SJSA1 (cell line): ENCODE measurements at places on chromosomes 1 and 21. TPM values are rescaled to one million over a fixed set of nuclear protein-coding genes. Genes with fewer than 3 reads are reported as not detected.

Gene LMO4
- total RNA-seq, result 22.7 and 70.5 TPM in 2 replicates

Gene LRIG2
- total RNA-seq, result 7.2 and 17.8 TPM in 2 replicates

Gene SH3BGR
- 5.2 and 104 TPM in 2 replicates for total RNA-seq

Gene VANGL2
- 2.2 and 2.3 TPM in 2 replicates for total RNA-seq

Gene C1QB
- total RNA-seq, result not detected in 2 replicates

DNA sequence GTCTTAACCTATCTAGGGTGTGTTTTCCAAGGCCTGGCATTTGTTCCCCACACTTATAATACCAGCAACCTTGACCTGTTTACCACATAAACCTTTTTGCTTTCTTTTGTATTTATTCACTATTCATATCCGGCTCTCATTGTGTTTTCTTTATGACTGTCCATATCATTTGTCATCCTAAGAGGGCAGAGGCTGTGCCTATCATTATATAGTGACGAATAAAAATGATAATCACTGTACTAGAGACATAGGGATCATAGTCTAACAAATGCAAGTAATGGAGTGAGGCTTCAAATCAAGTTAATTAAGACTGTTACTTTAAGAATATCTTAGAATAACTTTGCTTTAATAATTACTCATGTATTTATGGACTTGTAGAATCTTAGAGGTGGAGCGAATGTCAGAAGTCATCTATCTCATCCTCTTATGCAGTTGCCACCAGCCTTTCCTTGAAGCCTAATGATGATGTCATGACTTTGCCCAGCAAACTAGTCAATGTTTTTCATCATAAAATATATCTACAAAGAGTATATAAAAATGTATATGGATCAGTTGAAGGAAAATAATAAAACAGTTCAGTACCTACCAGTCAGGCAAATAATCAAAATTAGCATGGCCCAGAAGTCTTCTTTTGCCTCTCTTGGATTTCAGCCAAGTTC, 4.7 kb upstream of the ETV3 start:
- no peak for DNase-seq

DNA sequence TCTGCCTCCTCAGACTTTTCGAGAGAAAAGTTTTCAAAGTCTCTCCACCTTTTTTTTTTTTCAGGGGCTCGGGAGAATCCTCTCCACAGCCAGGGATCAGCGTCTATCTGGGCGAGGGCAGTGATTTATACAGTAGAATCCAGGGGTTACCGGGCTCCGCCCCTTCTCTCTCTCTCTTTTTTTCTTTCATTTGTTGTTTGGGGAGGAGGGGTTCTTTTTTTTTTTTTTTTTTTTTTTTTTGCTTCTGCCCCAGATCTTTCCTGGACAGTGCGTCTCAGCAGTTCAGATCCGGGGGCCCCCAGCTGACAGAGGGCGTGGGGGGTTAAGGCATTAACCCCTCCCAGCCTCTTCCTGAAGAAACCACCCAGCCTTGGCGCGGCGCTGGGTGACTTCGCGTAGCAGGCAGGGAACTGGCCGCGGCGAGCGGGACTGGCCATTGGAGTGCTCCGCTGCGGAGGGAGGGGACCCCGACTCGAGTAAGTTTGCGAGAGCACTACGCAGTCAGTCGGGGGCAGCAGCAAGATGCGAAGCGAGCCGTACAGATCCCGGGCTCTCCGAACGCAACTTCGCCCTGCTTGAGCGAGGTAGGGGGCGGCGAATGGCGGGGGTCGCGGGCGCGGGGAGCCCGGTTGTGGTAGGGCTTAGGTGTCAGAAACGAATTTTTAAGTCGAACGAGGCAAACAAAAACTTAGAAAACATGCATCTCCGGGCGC, at the start of gene S1PR1:
S1PR1 (plus strand) TSS at position 504 of the 713 bp plus-strand sequence. CDS start 1,966 bp downstream, outside the sequence.
- DNase-seq, result peak; percentile 73

DNA sequence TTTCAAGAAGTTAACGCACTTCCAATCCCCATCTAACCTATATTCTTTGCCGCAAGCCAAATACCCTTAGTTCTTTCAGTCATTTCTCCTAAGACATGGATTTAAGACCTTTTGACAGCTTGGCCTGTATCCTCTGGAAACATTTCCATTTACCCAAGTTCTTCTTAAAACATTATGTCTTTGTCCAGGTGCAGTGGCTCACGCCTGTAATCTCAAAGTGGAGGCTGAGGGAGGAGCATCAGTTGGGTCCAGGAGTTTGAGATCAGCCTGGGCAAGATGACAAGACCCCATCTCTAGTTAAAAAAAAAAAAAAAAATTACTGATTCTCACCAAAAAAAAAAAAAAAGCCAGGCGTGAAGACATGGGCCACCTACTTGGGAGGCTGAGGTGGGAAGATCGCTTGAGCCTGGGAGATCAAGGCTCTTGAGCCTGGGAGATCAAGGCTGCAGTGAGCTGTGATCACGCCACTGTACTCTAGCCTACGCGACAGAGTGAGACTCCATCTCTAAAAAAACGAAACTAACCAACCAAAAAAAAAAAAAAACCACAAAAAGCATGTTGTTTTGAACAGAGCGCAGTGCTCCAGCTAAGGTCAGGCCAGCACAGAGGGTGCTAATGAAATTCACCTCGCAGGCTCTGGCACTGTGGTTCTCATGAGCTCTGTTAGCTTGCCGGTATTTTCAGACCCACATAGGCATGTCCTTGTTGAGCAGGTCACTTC, 36.0 kb downstream of the NUAK2 start:
- no peak for DNase-seq

DNA sequence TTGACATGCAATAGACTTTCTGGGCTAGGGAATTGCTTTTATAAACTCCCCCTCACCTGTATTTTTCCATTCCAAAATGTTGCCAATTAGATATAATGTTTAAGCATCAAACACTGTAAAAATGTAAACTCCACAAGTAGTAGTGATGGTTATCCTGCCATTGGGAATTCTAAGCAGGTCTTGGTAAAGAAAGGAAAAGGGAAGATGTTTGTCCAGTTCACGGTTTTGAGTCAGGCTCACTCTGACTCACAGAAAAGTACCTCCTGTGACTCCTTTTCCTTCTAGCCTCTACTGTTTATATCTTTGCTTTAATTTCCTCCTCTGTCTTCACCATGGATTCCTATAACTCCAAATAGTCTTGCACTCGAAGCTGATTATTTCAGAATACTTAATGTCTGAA, 19.0 kb upstream of the PTPN14 start:
- peak; percentile 42 for DNase-seq

DNA sequence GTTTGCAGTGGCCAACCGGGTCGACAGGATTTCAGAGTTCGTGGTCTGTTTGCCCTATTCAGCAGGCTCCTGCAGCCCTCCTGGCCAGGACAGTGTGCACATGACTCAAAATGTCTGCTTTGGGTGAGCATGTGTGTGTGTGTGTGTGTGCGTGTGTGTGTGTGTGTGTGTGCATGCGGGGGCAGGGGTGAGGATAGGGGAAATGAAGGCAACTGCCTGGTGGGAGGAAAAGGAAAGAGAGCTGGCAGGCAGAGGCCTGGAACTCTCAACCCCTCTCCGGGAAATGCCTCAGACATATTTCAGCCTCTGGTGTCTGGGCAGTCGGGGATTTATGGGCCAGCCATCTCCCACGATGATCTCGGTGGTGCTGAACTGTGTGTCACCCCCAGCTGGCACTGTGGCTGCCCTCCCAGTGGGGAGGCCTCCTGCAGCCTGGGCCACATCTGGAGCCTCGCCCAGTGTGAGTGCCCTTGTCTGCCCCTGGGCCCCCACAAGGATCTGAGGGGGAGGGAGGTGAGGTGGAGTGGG, 15.2 kb downstream of the CDCP2 start:
- DNase-seq, result peak; percentile 48

GRCh38 chr1:10631811-10632593, 157.3 kb downstream of the PEX14 start:
- no peak for DNase-seq

GRCh38 chr1:111290630-111291029, at the start of gene CHIA:
Gene CHIA (plus strand): TSS chr1:111290851. CDS start chr1:111310468, 19,617 bp downstream.
- no peak for DNase-seq

DNA sequence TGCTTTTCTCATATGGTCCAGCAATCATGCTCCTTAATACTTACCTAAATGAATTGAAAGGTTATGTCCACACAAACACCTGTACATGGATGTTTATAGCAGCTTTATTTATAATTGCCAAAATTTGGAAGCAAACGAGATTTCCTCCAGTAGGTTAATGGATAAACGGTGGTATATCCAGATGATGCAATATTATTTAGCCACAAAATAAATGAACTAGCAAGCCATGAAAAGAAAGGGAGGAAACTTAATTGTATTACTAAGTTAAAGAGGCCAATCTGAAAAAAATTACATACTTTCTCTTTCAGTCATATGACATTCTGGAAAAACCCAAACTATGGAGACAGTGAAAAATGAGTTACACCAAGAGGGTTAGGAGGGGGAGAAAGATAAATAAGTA, 76.3 kb upstream of the LRRC7 start:
- DNase-seq, result peak; percentile 22

DNA sequence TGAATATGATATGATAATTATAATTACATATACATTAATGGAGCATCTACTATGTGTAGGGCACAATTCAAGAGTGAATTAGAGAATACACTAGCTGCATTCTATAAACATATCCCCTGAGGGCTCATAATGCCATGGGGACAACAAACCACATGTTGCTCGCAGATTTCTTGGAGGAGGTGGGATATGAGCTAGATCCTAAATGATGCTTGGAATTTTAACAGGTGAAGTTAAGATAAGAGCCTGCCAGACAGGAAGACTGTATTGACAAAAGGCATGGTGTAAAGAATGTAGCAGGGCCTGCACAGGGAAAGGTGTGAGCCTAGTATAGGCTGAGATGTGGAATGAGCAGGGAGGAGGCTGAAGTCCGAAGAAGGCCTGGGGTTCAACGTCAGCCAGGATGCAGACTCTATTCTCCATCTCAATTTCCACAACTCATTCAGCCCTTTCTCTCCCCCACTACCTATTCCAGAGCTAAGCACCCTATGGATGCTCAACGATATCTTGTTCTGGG, 120.2 kb downstream of the ELAVL4 start:
- DNase-seq, result no peak

DNA sequence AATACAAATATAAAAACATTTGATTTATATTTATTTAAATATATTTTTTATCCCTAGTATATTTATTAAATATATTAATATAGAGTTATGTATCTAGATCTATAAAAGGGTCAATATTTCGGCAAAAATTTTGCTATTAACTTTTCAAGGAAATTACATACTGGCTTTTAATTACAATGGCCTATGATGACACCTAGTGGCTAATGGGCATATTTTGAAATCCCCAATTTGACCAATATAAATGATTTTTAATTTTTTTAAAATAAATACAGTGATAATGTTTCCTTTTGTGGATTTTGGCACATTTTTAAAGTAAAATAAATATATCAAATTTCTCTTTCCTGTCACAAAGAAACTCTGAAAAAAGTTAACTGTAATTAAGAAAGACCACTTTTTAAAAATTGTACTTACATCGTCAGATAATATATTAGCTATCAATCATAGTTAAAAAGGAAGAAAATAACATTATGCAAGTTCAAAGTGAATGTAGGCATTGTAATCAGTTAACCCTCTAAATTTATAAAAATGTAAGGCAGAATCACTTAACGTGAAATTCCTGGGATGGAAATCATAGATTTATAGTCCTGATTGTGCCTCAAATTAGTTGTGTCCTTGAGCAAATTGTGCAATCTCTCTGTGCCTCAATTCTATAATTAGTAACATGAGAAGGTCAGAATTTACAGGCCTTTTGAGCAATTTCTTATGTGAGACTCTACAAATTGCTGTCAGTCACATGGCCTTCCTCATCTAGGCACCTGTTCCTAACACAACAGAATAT, 25.6 kb upstream of the RGS13 start:
- DNase-seq, result no peak

GRCh38 chr1:76577525-76578185, 289.6 kb upstream of the ST6GALNAC5 start:
- DNase-seq, result no peak

DNA sequence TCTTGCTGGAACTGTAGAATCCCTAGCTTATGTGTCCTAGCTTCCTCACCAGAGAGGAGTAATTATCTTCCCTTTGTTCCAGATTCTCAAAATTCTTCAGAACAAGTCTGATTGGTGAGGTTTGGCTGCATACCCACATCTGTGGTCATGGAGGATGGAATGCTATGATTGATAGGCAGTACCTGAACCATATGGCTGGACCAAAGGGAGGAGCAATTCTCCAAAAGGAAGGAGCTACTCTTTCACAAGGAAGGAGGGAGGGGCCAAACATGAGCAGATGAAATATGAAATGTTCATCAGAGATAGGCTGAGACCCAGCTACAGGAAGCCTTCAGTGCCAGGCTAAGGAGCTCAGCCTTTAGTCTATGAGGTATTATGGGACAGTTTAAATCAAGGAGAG, 5.0 kb upstream of the RNF19B start:
- no peak for DNase-seq

DNA sequence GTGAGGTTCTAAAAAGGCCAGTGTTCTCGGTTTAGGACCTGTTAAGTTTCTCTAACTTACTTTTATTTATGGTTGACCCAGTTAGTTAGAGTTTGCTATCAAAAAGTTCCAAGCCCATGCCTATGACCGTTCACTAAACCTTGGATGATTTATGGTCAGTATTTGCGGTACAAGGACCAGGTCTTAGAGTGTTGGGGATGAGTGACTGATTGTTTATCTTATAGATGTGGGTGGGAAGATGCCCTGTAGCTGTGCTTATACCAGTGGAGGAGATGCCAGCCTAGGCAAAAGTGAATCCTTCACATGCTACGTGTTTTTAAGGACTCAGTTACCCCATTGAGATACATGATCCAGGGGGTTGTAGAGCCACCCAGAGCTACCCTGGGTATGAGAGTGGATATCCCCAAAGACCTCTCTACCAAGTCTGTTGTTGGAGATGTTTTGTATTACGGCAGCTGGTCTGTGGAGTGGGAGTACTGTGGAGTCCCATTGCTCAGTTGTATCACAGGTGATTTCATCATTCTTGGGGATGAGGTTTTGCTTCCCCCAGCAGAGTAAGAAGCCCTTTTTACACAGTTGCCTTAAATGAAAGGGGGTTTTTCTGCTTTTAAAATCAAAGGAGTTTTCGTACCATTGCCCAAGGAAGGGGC, 2.1 kb downstream of the SLC22A15 start:
- DNase-seq, result no peak

DNA sequence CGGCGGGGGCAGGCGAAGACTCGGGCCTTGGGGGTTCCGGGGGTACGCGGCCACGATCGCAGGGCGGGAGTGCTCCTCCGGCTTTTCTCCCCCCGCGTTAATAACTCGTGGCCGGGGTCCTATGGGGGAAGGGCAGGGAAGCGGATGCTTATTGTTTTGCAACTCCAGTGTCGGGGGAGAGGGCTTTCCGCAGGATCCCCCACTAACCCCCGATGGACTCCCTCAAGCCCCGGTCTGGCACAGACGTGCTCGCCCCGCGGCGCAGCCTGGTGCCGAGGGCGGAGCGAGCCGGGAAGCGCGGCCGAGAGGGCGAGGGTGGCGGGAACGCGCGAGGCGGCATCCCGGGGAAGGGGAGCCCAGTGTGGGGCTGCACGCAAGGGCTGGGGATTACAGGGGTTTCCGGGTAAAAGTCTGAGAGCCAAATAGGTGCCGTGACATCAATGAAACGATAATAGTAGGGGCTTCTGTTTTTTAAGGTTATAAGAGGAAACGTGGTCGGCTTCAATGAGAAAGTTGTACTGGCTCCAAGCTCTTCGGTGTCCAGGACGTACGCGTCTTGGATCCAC, 772 bp downstream of the UCK2 start:
- peak; percentile 53 for DNase-seq
